Activated naive CD4-positive, alpha-beta T cell treated with anti-CD3 and anti-CD28 coated beads, Interleukin-2, amount 10 ng/mL, durations not matched to agents 7 days and 5 days (primary cell): ENCODE measurements at places on chromosomes 7 and 10.
A peak's percentile ranks its signal among the peaks of the same experiment; 100 is the strongest.

- H3K27ac ChIP-seq, result no peak overlapping the region
- peaks cover 37% of the 10 kb centered on the region for H3K36me3 ChIP-seq
- H3K4me1 ChIP-seq, result peaks cover 45% of the 10 kb centered on the region
- no peak for DNase-seq
- H3K4me3 ChIP-seq, result no peak overlapping the region
Measured at GRCh38 chr10:16439295-16439694, 2.5 kb downstream of the PTER start.

DNA sequence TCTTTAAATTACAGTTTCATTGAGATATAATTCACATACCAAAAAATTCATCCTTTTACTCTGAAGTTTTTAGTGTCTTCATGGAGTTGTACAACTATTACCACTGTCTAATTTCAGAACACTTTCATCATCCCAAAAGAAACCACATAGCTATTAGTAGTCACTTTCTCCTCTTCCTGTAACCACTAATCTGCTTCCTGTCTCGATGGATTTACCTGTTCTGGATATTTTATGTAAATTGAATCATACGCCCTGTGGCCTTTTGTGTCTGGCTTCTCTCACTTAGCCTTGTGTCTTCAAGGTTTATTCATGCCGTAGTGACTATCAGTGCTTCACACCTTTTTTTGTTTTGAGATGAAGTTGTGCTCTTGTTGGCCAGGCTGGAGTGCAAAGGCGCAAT lies 135.5 kb downstream of the DOCK1 start:
- no peaks in the 10 kb centered on the region for H3K4me1 ChIP-seq
- H3K27ac ChIP-seq, result no peak overlapping the region
- no peak overlapping the region for H3K4me3 ChIP-seq
- H3K36me3 ChIP-seq, result no peaks in the 10 kb centered on the region

DNA sequence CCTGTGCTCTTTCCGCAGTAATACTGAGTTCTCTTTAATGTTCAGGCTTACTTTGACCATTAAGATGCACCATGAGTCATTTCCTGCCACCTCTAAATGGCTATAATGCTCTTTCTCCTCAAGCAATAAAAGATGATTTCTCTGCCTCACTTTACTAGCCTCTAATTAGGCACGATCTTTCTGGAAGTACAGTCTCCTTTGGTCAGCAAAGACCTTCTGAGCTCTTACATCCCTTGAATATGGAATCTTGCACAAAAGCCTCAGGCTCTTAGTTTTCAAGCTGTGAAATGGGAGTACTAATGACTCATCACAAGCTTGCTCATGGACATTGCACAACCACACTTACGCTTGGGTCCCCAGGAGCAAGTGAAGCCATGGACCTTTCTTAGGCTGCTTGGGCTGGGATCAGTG lies 85.9 kb downstream of the FRMD4A start:
- H3K27me3 ChIP-seq, result peaks cover 26% of the 10 kb centered on the region
- no peaks in the 10 kb centered on the region for H3K4me1 ChIP-seq
- H3K27ac ChIP-seq, result no peak overlapping the region
- DNase-seq, result no peak

DNA sequence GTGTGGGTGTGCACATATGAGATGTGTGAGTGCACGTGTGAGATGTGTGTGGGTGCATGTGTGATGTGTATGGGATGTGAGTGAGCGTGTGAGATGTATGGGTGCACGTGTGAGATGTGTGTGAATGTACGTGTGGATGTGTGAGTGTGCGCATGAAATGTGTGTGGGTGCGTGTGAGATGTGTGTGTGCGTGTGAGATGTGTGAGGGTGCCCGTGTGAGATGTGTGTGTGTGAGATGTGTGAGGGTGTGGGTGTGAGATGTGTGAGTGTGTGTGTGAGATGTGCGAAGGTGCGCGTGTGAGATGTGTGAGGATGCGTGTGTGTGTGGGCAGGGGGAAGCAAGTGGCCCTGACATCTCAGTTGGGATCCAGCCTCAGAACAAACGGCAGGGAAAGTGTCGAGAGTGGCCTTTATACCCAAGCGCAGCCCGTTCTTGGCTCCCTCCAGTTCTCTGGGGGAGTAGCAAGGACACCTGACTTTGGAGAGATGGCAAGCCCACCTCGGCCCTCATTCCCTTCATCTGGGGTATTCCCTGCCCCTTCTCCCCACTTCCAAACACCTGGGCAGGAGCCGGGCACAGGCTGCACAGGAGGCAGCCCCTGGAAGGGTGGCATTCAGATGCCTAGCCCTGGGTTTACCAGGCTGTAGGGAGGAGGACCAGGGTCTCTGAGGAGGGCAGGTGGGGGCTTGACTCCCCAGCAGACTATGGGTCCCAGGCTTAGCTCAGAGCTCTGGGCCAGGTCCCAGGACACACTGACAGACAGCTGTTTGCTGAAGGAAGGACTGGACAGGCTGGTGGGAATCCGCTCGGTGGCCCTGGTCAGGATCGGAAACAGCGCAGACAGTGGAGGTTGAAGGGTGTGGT lies 31.6 kb downstream of the PPIF start:
- H3K27ac ChIP-seq, result no peak overlapping the region
- no peak for DNase-seq
- H3K27me3 ChIP-seq, result peaks cover 9% of the 10 kb centered on the region
- H3K4me3 ChIP-seq, result no peak overlapping the region

DNA sequence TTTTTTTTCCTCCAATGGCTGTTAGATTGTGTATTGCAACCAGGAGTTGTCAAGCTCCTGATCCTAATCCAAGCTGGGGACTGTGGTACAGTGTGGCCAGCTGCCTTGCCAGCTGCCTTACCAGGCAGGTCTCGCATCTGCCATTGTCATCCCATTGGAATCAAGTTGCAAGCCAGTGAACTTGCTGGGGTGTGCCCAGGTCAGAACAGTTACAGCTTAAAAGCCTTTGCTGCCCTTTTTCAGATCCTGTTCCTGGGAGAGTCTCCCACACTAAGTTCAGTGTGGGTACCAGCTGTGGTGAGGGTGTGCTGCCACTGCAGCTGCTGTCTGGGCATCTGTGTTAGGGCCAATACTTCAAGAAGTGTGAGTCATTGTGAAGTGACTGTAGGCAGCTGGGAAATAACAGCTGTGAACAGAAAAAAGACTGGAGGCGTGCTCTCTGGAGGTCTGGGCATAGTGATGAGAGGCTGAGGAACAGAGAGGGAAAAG lies 72.8 kb downstream of the CCNY start:
- no peaks in the 10 kb centered on the region for H3K27me3 ChIP-seq
- H3K4me3 ChIP-seq, result no peak overlapping the region
- no peak overlapping the region for H3K27ac ChIP-seq
- DNase-seq, result no peak

- no peak overlapping the region for H3K27ac ChIP-seq
- no peaks in the 10 kb centered on the region for H3K36me3 ChIP-seq
- H3K4me3 ChIP-seq, result no peak overlapping the region
- no peak for DNase-seq
- no peaks in the 10 kb centered on the region for H3K27me3 ChIP-seq
Measured at GRCh38 chr7:67573639-67574038, 577.0 kb downstream of the TYW1 start.

DNA sequence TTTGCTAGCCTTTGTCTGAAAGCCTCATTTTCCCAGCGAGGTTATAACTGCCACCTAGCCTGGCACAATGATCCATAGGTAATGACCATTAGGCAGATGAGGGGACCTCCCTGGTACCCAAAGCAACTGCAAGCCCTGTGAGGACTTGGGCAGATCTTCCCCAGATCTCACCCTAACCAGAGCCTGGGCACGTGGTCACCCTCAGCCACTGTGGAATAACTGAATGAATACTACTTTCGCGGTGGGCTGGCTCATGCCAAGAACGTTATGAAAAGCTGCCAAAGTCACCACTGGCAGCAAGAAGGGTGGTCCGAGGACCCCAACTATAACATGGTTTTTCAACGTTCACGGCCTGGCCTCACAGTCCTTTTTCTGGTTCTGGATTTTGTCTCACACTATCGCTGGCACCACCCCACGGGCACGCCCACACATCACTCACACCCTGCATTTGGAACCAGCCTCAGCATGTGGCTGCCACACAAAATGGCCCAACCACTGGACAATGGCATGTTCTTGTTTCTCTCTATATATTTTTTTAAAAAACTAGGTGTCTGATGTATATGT lies 3.4 kb downstream of the PRKAG2 start:
- H3K4me1 ChIP-seq, result peaks cover 11% of the 10 kb centered on the region
- H3K27me3 ChIP-seq, result peaks cover 22% of the 10 kb centered on the region
- DNase-seq, result no peak
- H3K27ac ChIP-seq, result no peak overlapping the region

GRCh38 chr7:71140264-71140663 lies 8.3 kb downstream of the GALNT17 start:
- H3K4me3 ChIP-seq, result no peak overlapping the region
- no peak for DNase-seq
- no peaks in the 10 kb centered on the region for H3K4me1 ChIP-seq
- H3K27me3 ChIP-seq, result no peaks in the 10 kb centered on the region
- H3K36me3 ChIP-seq, result peaks cover 1% of the 10 kb centered on the region
- no peak overlapping the region for H3K27ac ChIP-seq

DNA sequence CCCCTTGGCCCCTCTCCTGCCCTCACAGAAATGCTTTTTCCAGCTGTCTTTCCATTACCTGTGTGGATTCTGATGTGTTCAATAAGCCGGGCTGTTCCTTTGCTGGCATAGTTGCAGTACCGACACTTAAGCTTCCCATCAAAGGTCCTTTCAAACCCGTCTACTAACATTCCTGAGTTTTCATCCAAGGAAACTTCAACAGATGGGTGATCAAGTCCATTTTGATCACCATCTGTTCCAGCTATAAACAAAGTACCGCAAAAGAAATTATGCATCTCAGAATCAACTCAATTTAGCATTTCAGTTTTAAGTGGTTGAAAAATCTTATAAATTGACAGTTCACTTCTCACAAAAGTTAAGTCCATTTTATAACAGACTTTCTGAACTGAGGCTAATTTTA lies 12.7 kb downstream of the IKZF5 start:
- H3K27me3 ChIP-seq, result no peaks in the 10 kb centered on the region
- no peak overlapping the region for H3K27ac ChIP-seq
- H3K36me3 ChIP-seq, result peaks cover 28% of the 10 kb centered on the region

GRCh38 chr7:50450590-50451032 lies 461 bp upstream of the FIGNL1 start:
- DNase-seq, result peak; percentile 51
- peak overlapping the region; percentile 92 for H3K27ac ChIP-seq
- peaks cover 48% of the 10 kb centered on the region for H3K4me1 ChIP-seq
- peaks cover 19% of the 10 kb centered on the region for H3K36me3 ChIP-seq
- H3K27me3 ChIP-seq, result peaks cover 15% of the 10 kb centered on the region

- no peak for DNase-seq
- H3K36me3 ChIP-seq, result peaks cover 9% of the 10 kb centered on the region
- H3K27ac ChIP-seq, result no peak overlapping the region
Measured at GRCh38 chr7:152406491-152406890, 29.3 kb downstream of the KMT2C start.

DNA sequence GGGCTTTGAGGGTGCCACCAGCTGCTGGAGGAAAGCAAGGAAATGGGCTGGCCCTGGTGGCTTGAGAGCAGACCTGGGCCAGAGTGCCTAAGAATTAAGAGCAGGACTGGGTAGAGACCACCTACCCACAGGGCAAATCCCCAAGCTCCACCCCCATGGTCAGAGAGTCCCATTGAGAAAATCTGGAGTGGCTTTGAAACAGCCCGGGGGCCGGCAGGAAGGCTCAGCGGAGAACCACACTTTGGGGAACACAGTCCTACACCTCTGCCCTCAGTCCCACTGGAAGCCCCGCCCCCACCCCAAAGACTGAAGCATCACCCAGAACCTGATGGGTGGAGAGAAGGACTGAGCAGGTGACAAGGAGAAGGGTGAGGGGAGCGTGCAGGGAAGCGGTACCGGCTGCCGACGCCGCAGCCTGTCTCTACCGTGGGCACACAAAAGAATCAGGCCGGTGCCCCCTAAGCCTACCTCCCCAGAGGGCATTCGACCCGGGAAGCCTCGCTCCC lies 3.6 kb downstream of the SMARCD3 start:
- no peaks in the 10 kb centered on the region for H3K36me3 ChIP-seq
- H3K27ac ChIP-seq, result no peak overlapping the region
- peak overlapping the region; percentile 41 for H3K4me3 ChIP-seq

DNA sequence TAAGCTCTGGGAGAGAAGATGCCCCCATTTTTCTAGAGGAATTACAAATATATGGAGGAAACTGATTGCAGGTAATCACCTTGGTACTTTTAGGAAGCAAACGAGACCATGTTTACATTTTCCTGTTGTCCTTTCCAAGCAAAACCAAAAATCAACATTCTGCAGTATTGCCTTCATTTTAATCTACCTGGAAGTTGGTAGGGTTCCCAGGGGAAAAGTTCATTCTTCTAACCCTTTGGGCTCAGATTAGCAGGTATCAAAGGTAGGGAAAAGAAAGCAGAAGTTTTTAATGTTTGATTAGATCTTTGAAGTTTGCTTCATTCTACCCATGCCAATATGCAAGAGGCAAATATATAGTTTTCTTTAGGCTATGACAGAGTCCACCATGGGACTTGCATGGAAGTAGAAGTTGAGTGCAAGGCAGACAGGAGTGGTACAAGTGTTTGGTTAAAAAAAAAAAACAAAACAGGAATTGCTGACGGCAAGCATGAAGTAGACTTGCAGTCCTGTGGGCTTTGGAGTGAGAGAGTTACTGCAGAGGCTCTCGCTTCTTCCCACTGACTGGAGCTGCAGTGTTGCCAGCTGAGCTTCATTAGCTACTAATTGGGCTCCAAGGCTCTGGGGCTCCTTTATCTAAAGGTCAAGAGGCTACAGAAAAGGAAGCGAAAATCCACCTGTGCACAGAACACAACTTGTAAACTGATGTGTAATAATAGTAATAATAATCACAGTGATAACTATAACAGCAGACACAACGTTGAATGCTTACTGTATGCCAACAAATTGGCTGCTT lies 28.9 kb upstream of the ASAH2 start:
- H3K27me3 ChIP-seq, result peaks cover 47% of the 10 kb centered on the region
- no peak overlapping the region for H3K27ac ChIP-seq
- no peaks in the 10 kb centered on the region for H3K4me1 ChIP-seq
- H3K36me3 ChIP-seq, result no peaks in the 10 kb centered on the region

DNA sequence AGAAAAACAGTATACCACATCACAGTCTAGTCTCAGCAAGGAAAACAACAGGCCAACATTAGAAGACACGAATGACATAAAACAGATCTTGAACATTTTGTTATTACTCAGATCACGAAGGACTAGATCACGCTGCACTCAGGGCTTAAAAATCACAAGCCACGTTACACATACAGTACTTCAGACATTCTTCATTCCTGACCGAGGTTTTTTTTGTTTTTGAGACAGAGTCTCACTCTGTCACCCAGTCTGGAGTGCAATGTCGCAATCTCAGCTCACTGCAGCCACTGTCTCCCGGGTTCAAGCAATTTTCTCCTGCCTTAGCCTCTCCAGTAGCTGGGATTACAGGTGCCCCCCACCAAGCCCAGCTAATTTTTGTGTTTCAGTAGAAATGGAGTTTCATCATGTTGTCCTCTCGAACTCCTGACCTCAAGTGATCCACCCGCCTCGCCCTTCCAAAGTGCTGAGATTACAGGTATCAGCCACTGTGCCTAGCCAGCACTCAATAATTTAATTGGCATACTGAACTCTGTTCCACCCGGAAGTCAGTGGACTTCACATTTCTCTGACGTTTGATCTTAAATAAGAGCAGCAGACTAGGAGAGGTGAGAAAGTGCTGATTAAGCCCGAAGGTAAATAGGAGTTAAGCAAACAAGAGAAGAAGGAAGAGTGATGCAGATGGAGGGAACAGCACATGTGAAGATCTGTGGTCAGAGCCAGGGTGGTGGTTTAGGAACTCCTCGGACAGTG lies 3.5 kb downstream of the AIMP2 start:
- H3K27ac ChIP-seq, result no peak overlapping the region
- no peaks in the 10 kb centered on the region for H3K27me3 ChIP-seq
- H3K36me3 ChIP-seq, result peaks cover 21% of the 10 kb centered on the region
- H3K4me3 ChIP-seq, result no peak overlapping the region
- H3K4me1 ChIP-seq, result peaks cover 34% of the 10 kb centered on the region
